T-helper 9 cell (primary cell): ENCODE measurements at places on chromosomes 2 and 18.

GRCh38 chr2:58730764-58731487 lies 489.8 kb upstream of the FANCL start:
- DNase-seq, result no peak

GRCh38 chr18:22152093-22152492 lies 17.3 kb upstream of the GATA6 start:
- no peak for DNase-seq

DNA sequence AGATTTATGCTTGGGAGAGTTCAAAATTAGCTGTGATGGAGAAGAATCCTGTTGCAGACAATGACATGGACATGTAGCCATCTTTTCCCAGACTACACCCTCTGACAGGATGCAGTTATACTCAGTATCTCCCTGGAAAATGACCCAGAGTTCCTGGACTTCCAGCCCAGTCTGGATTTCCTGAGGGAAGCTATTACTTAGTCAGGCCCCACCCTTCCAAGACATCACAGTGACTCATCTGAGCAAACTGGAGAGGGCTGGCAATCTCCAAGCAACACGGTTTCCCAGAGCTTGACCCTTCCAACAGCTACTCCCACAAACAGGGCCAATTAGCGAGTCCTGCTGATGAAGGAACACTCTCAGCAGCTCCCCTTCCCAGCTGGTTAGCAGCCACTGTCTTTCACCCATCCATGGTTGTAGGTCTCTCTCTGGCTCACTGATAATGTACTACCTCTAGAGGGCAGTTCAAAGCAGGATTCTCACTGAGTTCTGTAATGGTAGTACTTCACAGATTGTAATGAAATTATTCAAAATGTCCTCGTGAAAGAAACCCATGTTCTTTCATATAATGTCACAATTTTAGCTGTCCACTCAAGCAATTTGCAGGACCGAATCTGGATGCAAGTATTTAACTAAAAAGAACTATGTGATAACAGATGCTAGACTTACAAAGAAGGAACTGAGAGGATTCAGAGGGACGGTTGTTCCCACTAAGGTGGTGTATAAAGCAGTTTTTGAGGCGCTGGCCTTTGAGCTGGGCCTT lies 110.2 kb downstream of the MDH1 start:
- no peak for DNase-seq

DNA sequence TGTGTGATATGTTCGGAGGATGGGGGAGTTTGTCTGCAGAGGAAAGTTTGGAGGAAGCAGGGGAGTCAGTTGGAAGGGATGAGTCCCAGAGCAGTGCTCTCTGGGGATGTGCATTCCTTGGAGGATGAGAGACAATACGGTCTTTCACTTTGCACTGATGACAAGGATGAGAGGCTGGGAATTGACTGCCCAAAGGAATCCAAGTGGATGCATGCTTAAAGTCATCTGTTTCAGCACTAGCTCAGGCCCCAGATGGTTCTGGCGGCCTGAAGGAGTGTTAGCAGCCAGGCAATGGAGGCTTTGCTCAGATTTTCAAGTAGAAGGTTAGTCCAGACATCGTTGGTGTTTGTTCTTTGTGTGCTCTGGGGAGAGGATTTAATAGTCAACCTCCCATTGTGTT lies 100.2 kb downstream of the CRIM1 start:
- no peak for DNase-seq
